ENCODE measurements at places on chromosomes 3 and 15.

- no peak for DNase-seq
Measured at GRCh38 chr3:73663495-73663894, 38.8 kb upstream of the PDZRN3 start.

DNA sequence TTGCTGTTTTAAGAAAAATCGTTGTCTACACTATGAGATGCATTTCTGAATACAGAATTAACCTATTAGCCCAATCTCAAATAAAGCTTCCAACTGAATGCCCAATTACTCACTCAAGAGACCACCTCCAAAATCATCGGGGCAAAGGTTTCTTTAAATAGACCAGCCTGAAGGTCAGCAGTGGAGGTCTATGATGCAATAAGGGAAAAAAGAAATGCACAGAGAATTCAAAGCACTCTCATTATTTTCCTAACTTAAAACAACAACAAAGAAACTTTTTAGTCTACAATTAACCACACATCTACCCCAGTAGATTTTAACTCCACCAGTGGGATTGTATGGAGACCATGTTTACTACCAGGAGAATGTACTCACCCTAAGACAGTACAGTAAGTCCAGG, 657.7 kb upstream of the CCDC54 start:
- DNase-seq, result no peak

DNA sequence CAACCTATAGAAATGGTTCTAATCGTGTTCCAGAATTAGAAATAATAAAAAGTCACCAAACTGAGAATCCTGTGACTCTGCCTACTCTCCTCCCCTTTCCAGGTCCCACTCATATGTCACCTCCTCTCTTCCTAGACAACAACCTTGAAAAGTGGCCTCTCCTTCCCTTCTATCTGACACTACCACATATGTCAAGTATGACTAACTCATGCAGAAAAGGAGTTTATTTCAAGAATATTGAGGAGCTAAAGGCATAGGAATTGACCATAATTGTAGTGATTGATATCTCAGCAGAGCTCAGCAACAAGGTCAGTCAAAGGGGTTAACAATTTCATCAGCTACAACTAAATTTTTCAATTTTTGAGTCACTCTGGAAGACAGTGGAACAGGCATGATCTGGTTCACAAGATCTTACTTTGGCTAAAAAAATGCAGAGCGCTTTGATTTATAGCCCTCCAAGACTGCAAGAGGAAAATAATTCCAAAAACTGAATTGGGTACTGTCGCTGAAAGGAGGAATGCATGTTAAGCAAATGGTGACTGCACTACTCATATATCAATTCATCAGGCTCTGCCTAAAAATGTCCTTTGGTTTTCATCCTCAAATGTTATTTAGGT, 160.6 kb upstream of the ARHGEF26 start:
- no peak for DNase-seq

DNA sequence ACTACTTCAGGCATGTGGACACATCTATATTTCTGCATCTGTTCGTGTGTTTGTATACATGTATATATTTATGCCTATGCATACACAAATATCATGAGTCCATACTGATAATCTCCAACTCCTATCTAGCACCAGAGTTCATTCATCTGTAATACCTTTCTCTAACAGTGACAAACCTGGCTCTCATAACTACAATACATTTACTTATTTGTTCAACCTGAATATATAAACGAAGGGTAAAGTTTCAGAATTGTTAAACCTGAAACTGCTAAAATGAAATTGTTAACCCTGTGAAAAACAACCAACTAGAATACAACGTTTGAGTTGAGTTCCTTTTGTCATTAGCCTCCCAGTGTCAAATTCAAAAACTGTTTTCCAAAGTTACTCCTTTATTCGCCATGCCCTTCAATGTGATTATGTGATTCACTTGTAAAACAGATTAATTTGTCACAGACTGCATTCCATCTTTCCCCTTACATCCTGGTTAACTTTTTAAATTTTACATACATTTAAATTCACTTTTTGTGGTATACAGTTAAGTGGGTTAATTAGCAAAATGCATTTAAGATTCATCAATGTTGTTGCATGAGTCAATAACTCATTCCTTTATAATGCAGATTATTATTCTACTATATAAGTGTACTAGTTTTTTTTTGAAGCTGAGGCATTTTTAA, 58.5 kb downstream of the PIK3R4 start:
- DNase-seq, result no peak

- peak; percentile 66 for DNase-seq
Measured at GRCh38 chr3:128969993-128970739, 23.7 kb downstream of the CFAP92 start.

DNA sequence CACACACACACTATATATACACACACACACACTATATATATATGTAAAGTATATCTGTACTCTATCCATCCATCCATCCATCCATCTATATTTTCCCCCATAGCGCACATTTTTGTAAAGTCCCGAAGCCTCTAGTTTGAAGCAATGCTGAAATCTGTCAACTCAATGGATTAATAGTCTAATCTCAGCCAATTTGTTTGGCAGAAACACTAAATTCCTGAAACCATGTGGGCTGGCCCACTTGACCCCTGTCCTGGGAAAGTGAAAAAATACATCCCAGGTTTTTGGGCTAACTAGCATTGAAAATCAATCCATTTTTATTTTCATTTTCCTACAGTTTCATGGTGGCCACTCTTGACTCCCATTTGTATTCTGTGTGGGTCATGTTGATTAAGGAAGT, 166.7 kb downstream of the SLCO3A1 start:
- no peak for DNase-seq

- no peak for DNase-seq
Measured at GRCh38 chr3:127730666-127731295, 58.0 kb downstream of the ABTB1 start.

- no peak for DNase-seq
Measured at GRCh38 chr3:10666621-10667020, 149.4 kb upstream of the SLC6A11 start.

GRCh38 chr3:48694610-48695392, 9.1 kb upstream of the NCKIPSD start:
- DNase-seq, result no peak

- peak; percentile 49 for DNase-seq
Measured at GRCh38 chr15:66603301-66604179, 37.7 kb upstream of the LCTL start.

GRCh38 chr3:13866041-13866965, 13.6 kb downstream of the WNT7A start:
- peak; percentile 59 for DNase-seq

DNA sequence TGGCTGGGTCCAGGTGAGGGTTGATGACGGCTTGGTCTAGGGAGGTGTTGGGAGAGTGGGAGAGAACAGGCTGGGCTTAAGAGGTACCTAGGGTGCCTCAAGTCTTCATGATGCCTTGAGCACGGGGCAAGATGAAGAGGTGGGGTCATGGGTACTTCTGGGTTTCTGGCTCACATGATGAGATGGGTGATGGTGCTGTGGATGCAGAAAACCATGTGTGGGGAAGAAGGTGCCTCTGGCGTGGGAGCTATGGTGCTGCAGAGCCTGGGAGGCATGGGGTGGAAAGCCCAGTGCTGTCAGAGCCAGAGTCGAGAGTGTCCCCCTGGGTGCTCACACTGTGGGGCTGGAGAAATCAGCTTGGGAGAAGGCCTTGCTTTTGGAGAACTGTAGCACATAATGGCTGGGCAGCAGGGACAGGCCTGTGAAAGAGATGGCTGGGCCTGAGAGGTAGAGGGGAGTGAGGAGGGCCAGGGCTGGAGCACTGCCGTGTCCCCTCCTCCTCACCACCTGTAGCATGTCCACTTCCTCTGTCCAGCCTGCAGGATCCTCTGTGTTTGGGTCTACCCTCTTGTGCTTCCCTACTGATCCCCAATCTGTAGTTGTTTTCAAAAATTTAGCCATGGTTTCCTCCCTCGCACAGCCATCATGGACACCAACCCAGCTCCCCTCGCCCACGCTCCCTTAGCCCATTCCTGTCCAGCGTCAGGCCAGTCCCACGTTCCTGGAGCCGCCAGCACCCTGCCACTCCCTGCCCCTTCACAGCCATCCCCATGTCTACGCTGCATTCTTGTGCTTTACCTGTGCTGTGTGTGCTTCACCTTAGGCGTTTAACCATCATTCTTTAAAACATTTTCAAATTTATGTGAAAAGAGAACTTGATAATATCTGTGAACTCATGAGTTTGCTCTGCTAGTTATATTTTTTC, 132.0 kb downstream of the EEFSEC start:
- no peak for DNase-seq

DNA sequence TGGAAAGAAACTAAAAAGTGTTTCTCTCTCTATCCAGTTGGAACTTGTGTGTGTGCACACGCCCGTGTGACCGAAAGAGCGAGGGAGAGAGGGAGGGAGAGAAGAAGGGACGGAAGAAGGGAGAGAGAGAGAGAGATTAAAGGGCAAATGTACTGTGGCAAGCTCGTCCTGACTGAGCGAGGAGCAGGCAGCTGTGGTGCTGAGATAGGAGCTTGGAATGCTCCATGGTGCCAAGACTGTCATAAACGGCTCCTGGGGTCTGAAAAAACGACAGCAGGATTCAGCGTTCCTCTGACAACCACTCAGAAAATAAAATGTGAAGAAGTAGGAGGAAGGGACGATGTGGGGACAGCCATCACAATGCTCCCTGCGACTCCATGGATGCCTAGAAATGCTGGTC, 276.0 kb downstream of the SV2B start:
- DNase-seq, result no peak

DNA sequence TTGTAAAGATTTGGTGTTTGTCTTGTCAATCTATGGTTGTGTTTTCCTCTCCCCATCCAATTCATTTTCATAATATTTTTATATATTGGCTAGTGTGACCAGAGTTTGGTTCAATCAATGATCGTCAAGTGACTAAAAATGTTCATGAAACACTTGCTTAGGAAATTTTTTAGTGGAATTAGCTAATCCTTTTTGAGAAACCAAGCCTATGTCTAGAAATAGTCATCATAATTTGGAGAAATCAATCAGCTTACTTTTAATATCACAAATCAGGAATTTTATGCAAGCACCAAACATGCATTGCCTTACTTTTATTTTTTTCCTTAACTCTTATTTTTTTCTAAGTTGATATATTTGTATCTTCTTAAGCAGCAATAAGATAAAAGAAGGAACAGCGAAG, 403.1 kb upstream of the TBL1XR1 start:
- DNase-seq, result no peak

DNA sequence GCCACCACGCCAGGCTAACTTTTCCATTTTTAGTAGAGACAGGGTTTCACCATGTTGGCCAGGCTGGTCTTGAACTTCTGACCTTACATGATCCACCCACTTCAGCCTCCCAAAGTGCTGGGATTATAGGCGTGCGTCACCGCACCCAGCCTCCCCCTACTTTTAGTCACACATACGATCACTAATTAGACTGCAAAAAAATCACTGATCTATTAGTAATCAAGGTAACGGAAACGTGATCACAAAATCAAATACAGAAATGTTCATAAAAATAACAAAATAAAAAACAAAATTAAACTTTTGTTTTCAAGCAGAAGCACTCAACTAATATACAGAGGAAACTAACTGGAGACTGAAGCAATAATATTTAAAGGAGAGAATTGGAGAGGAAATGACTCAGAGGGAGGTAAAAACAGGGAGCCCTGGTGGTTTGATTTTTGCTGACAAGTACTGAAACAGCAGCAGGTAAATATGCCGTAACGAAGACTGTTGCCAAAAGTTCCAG, 4.6 kb downstream of the WDR53 start:
- no peak for DNase-seq

DNA sequence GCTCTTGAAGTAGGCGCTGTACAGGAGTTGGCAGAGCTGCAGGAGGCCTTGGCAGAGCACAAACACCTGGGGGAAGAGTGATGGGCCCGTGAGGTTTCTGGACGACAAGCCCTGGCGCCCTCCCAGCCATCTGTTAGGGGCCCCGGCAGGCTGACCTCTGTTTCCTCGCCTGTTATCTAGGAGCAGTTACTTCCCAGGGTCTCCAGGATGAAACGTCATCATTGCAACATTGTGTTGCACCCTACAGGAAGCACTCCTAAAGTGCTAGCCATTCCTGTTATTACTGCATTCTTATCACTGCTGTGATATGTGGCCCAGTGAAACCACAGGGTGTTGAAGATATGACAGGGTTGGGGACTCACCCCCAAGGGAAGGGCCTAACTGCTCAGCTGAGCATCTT, 50.2 kb downstream of the SLCO2A1 start:
- no peak for DNase-seq

GRCh38 chr3:115623044-115623868, at the start of gene GAP43:
Gene GAP43 (plus strand): TSS chr3:115623510. CDS start chr3:115623690, 180 bp downstream.
- no peak for DNase-seq

DNA sequence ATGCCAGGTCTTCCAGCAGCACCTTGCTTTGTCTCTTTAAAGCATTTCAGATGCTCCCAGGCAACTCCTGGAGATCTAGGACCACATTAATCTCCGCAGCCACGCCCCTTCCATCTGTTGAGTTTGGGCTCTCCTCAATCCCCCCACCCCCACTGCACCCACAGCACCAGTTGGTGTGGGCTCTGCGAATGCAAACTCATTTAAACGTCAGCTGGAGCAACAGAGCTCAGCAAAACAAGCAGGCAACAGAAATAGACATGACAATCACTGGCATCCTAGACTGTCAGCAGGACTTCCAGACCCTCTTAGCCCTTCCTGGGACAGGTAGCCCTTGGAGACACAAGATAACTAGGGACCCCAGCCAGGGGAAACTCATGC, 106.9 kb downstream of the LSM3 start:
- no peak for DNase-seq

DNA sequence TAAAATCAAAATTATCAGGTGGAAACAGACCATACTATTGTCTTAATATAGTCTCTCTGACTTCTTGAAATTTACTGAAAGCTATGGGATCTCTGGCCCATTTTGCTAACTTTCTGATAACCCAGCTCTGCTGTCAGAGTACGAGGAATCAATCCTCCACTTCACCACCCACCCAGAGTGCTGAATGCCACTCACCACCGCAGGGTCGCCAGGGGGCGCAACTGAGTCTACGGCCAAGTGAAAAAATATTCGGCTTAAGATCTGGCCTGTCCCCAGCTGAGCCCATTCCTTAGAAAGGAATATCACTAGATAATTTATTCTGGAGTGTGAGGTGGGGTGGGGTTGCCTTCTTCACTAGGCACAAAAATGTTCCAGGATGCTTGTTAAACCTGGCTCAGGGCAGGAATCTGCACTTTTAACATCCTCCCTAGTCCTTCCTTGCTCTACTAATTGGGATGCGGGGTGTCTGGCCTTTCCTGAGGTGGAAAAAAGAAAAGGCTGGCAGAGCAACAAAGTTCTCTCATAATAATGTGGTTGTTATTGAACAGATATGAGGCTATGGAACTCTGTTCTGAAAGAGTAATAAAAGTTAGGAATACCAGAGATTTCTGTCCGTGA, 520.6 kb downstream of the MFSD1 start:
- no peak for DNase-seq

DNA sequence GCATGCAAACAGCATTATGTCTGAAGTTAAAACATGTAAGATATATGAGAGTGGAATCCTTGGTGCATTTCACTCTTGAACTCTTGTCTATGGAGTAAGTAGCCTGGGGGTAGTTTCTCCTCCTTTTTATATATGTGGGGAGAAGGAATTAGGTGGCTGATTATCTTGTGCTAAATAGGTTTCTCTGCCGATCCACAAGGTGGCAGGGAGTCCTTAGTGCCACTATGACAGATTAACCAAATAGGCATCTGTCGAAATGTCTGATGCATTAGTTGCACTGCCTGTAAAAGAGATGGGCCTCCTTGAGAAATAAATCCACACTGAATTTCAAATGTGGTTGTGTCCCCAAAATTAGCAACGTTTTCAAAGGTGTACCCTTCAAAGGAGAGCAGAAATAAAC, 170.1 kb downstream of the CNTN4 start:
- DNase-seq, result no peak

- DNase-seq, result no peak
Measured at GRCh38 chr3:122689587-122689986, 8.9 kb downstream of the PARP14 start.
